ENCODE measurements at places on chromosomes 1 and 21.

DNA sequence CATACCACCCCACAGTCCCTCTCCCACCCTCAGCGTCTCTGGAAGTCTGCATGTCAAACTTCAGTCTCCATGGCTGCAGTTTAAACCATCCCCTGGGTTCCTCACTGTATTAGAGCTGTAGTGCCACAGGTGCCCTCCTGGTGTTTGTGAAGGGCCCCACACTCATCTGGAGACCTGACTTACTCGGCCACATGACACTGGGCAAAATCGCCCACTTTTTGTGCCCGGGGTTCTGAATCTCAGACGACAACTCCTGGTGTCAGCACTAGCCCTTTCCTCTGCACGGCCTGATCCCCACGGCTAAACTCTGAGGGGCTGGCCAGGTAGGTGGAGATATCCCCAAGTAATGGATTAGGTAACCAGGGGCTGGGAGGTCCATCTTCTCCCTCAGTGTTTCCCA, 6.5 kb downstream of the INKA2 start:
- DNase-seq, result no peak

DNA sequence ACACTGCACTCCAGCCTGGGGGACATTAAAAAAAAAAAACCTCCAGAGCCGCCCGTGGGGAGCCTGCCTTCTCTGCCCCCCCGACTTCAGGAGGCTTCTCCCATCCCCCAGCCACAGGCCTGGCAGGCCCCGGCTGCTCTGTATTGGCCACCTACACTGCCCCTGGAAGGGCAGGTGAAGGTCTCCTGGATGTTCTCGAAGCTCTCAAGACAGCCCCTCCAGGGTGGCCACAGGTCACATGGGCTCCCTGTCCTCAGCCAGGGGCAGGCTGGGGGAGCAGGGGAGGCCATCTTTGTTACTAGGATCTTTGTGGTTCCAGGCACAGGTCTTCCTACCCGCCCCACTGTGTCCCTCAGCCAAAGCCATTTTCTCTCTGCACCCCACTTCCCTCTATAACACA, 32.8 kb downstream of the PADI6 start:
- DNase-seq, result no peak

DNA sequence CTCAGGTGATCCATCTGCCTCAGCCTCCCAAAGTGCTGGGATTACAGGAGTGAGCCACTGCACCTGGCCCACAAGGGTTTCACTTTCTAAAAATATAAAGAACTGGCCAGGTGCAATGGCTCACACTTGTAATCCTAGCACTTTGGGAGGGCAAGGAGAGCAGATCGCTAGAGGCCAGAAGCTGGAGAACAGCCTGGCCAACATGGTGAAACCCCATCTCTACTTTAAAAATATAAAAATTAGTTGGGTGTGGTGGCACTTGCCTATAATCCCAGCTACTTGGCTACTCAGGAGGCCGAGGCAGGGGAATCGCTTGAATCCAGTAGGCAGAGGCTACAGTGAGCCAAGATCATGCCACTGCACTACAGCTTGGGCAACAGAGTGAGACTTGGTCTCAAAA, 25.7 kb downstream of the MRPL39 start:
- no peak for DNase-seq

- no peak for DNase-seq
These were observed 200.8 kb upstream of the DPYD start for GRCh38 chr1:98121646-98122045.

- DNase-seq, result no peak
These were observed 300.8 kb downstream of the RRAGC start for GRCh38 chr1:38558500-38559445.

DNA sequence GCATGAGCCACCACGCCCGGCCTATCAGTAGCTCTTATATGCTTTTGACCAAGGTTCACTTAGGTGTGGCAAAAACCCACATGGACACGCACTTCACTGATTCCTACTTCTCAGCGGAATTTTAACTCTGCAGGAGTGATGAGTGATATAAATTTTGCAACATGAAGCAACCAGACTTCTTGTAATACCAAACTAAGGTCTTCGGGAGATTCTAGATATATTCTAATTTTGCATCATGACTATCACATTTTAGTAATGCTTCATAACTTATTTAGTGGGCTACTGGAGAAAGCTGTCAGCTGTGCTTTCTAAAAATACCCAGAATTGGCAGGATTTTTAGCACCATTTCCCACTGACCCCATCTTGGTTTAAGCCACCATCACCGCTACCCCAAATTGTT, 27.8 kb downstream of the RHCE start:
- no peak for DNase-seq

- peak; percentile 51 for DNase-seq
These were observed 14.3 kb upstream of the GPR52 start for GRCh38 chr1:174433451-174433850.

- DNase-seq, result peak; percentile 89
These were observed 285.3 kb downstream of the CAMTA1 start for GRCh38 chr1:7070389-7071029.

DNA sequence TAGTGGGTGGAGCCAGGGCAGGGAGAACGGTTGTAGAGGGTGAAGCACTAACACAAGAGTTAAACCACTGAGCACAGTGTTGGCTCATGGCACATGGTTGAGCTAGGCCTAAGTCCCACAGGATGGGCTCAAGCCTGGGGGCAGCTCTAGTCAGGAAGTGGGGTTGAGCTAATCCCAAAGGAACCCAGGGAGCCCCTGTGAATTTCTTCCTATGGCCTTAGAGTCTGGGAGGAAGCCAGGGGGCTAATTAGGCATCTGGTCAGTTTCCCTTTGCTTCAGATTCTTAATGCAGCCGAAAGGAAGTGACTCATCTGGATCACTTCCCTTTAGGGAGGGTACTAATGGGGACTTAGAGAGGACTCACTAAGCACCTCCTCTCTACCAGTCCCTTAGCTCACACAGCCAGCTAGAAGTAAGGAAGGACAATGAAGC, 10.1 kb downstream of the CFAP45 start:
- DNase-seq, result peak; percentile 87

GRCh38 chr1:100433563-100433962, 81.3 kb downstream of the CDC14A start:
- no peak for DNase-seq

Data from adipocyte (in vitro differentiated cells).